ENCODE measurements at places on chromosomes 5 and 9.

DNA sequence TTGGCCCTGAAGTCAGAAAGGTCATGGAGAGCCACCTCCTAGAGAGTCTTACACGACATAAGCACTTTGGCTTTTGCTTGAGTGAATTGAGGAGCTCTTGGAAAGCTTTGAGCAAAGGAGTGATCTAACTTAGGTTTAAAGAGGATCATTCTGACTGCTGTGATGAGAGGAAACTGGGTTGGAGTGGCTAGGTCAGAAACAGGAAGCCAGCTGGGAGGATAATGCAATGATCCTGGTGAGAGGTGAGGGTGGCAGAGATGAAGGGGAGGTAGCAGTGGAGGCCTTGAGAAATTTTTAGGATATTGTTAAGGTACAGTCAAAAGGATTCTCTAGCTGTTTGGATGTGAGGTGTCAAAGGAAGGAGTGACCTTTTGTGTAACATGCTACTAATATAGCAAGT is 32.2 kb upstream of the ROPN1L start:
- DNase-seq: no peak

- no peak for DNase-seq
Observed at GRCh38 chr9:71637926-71638325, 130.4 kb downstream of the CEMIP2 start.

DNA sequence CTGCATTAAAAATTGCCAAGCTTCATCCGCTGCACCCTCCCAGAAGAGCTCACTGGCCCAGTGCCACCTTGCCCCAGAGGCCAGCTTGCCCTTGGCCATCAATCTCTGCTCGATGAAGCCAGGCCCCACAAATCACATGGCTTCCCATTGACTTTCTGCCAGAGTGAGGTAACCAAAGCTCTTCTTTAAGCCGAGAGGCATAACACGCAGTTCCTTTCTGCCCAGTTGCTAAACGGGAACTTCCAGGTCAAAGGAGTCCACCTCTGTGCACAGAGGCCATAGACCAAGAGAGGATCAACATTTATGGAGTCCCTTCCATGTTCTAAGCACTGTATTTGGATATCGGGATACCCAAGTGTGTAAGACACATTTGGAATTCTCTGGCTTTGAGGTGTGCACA is 208.8 kb downstream of the KIF4B start:
- DNase-seq: no peak

- DNase-seq: no peak
Observed at GRCh38 chr9:79687131-79687447, 115.3 kb downstream of the TLE4 start.

- DNase-seq: no peak
Observed at GRCh38 chr9:112093147-112093869, 81.8 kb downstream of the SUSD1 start.

GRCh38 chr5:156450778-156451177 is 123.8 kb downstream of the SGCD start:
- DNase-seq: no peak

GRCh38 chr9:19186232-19186631 is 44.3 kb upstream of the DENND4C start:
- no peak for DNase-seq

DNA sequence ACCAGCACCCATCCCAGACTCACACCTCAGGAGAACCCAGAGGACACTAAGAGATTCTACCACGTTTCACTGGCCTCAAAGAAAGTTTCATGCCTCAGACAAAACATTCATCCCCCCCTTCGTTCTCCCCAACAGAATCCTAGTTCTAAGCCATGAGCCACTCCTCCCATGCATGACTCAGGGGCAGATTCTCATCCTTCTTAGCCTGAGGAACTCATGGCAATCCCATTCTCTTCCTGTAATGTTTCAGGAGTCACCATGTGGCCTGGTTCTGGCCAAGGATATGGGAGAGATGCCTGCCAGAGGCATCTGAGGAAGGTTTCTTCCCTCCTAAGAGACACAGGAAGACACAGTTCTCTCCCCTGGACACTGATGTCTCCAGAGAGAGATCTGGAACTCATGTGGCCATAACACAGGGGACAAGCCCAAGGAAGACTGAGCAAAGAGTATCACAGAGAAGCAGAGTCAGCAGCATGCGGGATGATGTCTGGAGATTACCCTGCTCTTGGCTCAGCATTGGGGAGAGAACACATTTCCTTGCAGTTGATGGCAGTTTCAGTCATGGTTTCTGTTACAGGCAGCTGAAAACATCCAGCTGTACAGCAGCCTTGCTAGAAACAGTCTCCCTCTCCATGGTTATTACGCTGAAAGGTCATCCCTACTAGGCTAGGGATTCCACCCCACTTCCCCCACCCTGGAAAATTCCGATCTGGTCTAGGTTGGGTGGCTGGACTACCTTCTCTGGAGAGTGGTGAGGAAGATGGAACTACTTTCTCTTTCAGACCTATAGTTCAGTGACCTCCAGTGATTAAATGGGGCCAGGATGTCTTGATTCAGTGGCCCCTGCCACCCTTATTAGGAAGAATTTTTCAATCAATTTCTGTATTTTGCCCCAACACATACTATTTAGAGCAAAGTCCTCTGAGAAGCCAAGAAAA is 115.4 kb downstream of the ZNF608 start:
- DNase-seq: no peak

GRCh38 chr5:148978370-148979082 is 84.3 kb downstream of the SH3TC2 start:
- no peak for DNase-seq

GRCh38 chr9:117387422-117387821 is 27.4 kb downstream of the ASTN2 start:
- DNase-seq: no peak

DNA sequence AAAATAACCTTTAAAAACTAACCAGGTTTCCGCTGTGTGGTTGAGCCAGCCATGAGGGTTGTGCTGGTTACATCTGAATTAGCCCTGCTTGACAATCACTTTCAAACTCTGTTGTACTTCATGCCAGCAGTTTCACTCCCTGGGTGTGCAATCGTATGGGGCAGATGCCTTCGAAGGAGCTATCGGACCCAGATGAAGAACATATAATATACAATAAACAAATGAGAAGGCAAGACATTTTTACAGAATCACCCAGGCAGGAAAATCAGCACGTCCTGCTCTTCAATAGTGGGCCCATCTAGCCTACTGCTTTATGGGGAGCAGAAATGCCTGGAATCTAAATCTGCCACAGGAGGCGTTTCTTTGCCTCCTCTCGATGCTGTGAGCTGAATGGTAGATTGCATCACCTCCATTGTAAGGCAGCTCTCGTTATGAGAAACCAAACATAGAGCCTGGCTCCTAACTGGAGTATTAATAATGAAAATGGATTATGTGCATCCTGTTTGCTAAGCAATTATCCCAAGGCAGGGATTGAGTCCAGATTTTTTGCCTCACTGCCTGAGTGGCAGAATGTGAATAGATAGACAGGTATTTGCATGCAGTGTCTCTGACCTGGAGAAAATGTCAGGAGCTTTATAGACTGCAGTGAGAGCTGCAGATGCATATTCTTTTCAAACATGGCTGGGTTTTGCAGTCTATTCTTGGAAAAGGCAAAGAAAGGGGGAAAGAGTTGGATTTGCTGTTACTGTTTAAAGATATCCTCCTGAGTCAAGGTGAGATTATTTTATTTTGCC is 143.3 kb upstream of the SMARCA2 start:
- no peak for DNase-seq

DNA sequence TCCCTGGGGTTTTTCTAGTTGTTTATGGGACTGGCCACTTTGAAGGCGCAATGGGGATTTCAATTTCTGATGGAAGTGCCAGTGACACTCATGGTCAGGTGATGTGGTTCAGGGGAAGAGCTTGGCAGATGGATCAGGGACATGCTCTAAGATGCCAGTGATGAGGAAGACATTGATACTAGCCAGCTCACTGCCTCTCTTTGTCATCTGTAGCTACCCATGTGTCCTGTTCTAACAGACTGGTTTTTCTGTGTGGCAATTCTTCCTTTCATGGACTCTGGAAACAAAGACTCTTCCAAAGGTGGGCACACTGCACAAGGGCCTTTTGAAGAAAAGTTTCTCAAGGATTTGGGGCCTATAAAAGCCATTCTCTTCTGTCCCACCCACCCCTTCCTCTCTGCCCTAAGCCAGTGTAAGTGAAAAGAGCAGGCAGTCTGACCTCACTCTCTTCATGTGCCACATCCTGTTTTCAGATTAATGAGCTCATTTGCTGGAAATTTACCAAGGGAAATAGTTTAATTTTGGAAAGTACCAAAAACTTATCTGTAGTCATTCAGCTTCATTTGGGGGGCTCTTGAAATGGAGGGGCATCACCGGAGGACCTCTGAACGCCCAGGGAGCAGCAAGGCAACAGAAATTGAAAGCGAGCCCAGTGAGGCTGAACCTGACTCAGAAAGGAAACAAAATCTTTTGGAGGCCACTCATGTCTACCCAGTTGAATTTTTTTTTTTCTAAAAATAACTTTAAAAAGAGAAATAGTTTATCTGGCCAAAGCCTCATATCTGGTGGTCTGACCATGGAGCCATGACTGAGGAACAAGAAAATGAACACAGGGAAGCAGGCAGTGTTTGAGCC is 4.9 kb upstream of the TRAF1 start:
- DNase-seq: peak; percentile 36

- DNase-seq: no peak
Observed at GRCh38 chr5:151825445-151825844, 53.7 kb downstream of the G3BP1 start.

GRCh38 chr5:59756373-59757035 is 137.0 kb downstream of the PDE4D start:
- no peak for DNase-seq

DNA sequence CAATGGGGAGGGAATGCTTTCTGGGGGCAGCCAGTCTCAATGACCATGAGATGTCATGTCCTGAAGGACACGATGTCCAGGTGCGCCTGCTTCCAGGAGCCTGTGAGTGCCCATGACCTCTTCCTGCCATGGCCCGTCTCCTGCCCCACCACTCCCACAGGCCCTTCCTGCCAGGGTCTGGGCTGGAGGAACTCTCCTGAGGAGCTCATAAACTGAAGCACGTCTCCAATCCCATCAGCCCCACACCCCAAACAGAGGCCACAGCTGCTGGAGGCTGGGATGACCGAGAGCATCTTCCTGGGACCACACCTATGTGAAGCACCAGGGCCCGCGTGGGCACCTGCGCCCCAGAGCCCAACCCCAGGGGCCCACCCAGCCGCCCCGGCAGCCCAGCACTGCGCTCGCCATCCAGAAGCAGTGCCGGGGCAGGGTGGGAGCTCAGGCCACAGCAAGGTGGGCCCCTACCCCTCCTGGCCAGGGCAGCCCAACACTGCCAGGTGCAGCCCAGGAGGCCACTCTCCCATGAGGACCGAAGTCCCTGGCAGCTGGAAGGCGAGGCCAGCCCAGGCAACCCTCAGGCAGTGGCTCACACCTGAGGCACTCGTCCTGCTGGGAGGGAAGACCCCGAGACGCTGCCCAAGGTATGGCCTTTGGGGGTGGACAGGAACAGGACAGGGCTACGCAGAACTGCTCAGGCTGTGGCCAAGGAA is 53.9 kb upstream of the UBAC1 start:
- no peak for DNase-seq

DNA sequence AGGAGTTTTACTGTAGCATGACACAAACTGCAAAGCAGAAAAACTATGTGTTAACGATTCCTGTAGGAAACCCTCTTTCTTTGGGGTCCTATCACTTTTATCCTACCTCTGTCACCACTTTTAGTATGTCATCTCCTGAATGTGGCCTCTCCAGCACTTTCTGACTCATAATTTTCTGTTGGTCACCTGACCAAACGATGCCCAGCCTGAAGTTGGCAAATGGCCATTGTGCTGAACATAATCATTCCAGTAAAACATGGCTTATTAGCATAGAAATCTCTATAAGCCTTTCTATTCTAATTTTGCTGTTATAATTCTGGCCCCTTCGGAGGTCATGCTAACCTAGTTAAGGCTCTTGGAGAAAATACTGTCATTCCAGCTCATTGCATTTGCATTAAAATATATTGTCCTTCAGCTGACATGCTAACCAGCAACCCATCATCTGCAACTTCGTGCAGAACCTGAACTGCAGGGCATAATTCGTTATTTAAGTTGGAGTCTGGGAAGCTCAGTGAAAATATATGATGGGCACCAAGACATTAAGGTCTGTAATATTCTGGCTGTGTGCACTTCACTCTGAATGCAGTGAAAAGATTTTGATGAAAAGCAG is 140.3 kb downstream of the NMUR2 start:
- no peak for DNase-seq

DNA sequence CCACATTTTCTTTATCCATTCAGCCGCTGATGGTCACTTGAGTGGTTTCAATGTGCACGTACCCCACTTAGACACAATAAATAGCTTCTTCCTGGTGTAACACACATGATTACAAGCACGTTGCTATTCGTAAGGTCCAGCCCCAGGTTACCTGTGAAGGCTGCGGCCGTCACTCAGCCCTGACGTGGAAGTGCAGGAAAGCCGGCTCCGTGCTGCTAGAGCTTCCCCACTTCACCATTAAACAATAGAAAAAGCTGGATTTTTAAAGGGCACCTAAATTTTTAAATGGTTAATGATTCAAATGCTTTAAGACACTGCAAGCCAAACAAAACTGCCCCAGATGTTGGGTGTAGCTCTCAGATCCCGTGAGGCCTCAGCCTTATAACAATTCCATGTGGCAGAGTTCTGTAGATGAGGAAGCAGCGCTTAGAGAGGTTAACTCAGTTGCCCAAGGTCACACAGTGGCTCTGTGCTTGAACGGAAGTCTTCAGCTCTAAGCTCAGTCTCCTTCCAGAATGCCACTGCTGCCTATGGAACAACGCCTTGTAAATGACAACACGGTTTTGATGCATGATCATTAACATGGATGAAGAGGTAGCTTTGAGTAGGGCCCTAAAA is 125.7 kb downstream of the COL23A1 start:
- DNase-seq: no peak

DNA sequence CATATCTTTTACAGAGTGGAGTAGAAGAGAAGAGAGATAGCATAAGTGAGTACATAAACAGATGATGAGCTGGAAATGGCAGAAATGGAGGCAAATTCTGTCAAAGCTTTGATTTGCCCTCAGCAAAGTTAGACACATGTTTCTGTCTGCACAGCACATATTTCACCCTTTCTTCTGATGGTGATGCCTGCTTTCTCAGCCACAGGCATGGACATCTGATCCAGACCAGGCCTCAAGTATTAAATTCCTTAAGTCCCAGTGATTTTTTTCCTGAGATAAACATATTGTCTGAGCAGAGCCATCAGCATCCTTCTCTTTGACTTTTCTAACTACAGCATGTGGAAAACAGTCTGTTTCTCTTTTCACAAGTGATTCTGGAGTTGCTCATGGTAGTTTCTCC is 409.8 kb downstream of the MAN2A1 start:
- no peak for DNase-seq

DNA sequence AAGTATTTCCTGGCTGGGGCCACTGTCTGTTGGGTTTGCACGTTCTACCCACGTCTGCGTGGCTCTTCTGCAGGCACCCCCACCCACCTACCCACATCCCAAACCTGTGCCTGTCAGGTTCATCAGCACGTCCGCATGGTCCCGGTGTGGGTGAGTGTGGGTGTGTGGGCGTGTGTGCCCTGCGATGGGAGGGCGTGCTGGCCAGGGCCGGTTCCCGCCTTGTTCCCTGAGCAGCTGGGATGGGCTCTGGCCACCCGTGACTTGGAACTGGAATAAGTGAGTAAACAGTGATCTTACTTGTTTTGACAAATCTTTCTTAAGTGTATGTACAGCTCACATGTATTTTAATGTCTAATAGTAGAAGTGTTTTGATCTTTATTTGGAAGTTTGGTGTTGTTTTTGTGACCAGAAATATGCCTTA is 20.4 kb downstream of the ERGIC1 start:
- DNase-seq: no peak

- DNase-seq: no peak
Observed at GRCh38 chr5:40166802-40167201, 512.9 kb upstream of the PTGER4 start.

All from activated naive CD4-positive, alpha-beta T cell (primary cell).